SHP77 (cell line): ENCODE measurements at places on chromosomes 1 and 21.

- no peak for DNase-seq
These were observed 2.8 kb upstream of the SPSB1 start for GRCh38 chr1:9289711-9290485.

GRCh38 chr1:184828369-184828717, 73.7 kb upstream of the EDEM3 start:
- DNase-seq, result no peak

DNA sequence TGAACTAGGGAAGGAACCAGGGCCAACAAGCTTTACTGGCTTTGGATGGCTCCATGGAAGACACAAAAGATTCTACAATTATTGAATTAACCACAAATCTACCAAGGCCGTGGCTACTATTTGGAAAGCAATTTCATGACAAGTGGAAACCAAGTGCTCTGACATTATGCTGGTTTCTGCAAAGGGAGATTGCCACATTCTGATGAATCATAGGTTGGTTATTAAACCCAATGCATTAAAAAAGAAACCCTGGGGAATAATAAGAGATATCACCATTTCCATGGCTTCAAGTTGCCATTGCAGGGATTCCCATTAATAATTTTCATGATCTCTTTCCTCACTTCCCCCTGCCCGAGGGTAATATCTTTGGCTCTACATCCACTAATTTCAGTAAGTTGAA, 359.2 kb upstream of the NCAM2 start:
- no peak for DNase-seq

- no peak for DNase-seq
These were observed 16.8 kb downstream of the RNF19B start for GRCh38 chr1:32947669-32948389.

DNA sequence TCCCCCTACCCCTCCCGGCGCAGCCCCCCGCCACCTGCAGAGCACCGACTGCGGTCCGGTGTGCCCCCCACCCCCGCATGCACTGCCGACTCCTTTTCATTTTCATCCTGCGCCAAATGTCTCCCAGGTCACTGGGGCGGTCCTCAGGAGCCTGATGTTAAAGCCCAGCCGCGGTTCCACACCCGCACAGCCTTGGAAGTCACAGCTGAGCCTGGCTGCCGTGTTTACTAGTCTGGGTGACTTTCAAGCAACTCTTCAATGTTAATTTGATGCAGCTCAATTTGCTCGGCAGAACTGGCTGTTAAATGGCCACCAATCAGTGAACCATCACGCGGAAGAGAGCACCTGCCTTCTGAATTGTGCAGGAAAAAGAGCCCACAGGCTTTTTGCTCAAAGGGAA, 27.2 kb downstream of the THAP3 start:
- DNase-seq, result no peak

GRCh38 chr1:12135612-12136011, 31.2 kb upstream of the TNFRSF1B start:
- DNase-seq, result no peak

GRCh38 chr1:155326631-155327037, 5.9 kb downstream of the RUSC1 start:
- DNase-seq, result no peak
